Esophagus squamous epithelium (tissue), 5 donors: ENCODE measurements at places on chromosomes 5 and 9.

DNA sequence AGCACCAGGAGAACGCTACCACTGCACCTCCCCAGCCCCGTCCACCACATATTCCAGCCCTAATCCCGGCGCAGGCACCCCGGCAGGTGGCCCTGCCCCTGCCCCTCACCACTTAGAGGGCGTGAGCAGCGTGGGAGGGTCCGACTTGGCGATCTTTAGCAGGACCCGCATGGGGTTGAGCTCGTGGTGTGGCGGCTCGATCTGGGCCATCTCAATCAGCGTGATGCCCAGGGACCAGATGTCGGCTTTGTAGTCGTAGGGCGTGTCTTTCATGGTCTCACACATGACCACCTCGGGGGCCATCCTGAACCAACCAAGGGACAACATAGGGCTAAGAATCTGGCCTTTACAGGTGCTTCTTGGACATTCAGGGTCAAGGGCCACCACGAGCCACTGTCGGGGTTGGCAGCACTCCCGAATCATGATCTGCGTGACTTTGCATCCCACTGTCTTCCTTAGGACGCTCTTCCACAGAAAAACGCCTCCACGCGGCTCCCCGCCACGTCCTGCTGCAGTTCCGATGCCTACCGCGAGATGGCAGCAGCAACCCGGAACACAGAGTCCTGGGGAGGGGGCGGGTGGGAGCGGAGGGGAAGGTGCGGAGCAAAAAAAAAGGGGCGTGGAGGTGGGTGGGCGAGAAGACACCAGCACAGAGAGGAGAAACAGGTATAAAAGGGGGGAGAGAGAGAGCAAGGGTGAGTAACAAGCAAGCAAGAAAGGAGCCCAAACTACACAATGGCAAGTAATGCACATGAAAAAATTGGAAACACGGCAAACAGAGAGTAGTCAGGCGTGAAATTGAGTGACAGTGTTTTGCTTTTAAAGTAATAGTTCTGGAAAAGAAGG is 81.3 kb downstream of the STK10 start:
- no peak for DNase-seq

GRCh38 chr5:82406205-82406773 is 128.1 kb upstream of the RPS23 start:
- no peak for DNase-seq

- DNase-seq: no peak
Measured at GRCh38 chr5:16271851-16272250, 92.3 kb upstream of the MARCHF11 start.

GRCh38 chr9:90698871-90699440 is 56.3 kb upstream of the DIRAS2 start:
- DNase-seq: no peak

DNA sequence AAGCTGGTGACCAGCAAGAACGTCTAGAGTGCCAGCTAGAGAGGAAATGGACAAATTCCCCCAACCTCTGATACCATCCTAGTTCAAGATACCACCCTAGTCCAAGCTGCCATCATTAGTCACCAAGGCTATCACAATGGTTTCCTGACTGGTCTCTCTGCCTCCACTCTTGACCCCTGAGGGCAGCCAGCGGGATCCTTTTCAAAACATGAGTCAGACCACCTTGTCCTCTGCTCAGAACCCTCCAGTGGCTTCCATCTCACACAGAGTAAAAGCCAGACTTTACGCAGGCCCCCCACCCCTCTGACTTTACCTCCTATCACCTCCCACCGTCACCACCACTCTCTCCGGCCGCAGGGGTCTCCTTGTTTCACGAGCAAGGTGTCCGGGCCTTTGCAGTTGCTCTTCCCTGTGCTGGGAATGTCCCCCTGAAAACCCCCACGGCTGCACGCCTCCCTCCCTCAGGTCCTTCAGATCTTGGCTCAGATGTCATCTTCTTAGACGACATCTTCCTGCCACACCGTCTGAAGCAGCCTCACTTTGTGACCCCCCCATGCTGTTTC is 42.2 kb upstream of the FBXW11 start:
- DNase-seq: no peak

- DNase-seq: no peak
Measured at GRCh38 chr5:120582635-120583034, 118.5 kb downstream of the PRR16 start.

DNA sequence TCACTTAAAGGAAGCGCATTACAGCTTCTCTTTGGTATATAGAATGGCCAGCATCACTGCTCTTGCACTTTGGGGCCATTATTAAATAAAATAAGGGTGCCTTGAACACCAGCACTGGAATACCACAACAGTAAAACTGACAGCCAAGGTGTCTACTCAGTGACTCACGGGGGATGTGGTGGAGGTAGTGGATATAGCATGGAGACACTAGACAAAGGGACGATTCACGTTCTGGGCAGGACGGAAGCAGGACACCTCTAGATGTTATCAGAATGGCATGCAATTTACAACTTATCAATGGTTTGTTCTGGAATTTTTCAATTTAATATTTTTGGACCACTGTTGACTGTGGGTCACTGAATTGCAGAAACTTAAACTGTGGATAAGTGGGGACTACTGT is 32.9 kb upstream of the PDE8B start:
- DNase-seq: no peak

GRCh38 chr9:136045595-136046553 is 49.2 kb downstream of the NACC2 start:
- DNase-seq: no peak

GRCh38 chr9:110336363-110336762 is 1.3 kb downstream of the TXNDC8 start:
- DNase-seq: no peak

DNA sequence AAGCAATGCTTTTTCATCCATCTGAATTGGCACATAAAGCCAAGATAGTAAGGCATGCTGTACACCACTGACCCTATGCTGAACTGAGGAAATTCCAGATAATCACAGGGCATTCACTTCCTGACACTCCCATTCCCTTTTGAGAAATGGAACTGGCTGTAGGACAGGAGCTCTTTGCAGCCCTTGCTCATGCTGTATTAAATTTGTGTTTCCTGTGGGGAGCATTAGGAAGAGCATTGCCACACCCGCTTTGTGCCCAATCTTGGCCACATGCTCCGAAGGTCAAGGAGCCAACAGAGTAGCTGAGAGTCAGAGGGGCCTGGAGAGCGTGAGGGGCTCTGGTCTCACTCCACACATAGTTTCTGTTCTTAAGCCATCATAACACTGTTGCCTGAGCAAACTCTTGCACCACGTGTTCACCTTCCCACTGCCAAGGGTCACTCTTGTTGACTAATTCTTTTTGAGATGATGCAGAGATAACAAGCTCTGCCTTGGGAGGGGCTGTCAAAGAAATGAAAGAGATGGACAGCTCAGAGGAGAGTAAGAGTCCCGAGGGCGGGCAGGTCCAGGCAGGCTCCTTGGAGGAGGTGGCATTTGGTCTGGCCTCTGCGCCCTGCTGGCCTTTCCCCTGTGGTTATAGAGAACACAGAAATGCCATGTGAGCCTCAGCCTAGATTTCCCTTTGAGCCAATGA is 31.7 kb upstream of the ARAP3 start:
- DNase-seq: no peak

GRCh38 chr9:99474186-99474585 is 252.1 kb downstream of the SEC61B start:
- no peak for DNase-seq

- no peak for DNase-seq
Measured at GRCh38 chr5:170104299-170104698, 1.4 kb upstream of the FOXI1 start.

DNA sequence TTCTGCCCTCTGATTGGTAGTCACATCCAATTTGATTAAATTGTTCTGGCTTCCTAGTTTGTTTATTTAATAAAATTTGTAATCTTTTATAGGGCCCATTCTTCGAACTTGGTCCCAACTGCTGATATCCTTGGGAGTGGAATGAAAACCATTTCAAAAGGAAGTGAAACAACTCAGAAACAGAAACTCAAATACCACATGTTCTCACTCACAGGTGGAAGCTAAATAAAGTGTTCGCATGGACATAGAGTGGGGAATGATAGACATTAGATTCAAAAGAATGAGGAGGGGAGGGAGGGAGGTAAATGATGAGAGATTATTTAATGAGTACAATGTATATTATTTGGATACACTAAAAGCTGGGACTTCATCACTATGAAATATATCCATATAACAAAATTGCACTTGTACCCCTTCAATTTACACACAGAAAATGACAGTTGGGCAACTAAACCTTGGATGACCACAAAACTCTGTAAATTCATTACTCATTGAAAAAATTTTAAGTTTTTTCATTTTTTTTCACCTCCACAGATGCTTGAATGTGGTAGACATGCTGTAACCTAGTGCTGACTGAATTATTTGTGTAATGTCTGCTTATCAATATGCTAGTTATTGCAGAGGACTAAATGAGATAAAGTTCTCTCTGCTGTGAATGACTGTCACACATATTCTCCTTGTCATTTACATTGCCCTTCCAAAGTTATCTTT is 16.0 kb downstream of the ATP10B start:
- no peak for DNase-seq

GRCh38 chr9:114574438-114574837 is 13.1 kb upstream of the ATP6V1G1 start:
- DNase-seq: no peak

DNA sequence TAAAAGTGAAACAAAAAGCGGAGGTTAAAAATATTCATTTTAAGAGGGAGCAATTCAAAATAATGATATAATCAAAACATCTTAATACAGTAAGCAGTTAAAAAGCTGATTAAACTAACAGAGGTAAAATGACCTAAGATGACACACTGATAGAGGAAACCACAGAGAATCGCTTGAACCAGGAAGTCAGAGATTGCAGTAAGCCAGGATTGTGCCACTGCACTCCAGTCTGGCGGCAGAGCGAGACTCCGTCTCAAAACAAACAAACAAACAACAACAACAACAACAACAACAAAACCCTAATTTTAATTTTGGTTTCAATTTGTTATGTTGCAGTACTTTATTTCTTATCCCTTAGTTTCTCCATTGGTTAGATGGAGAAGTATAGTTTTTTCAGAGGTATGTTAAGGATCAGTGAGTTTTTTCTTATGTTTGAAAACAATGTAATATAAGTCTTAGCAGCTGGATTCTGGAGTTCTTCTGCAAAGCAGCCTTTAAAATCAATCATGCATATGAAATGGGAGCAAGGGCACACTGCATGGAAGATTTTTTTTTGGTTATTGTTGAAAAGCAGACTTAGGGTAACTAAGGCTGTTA is 58.5 kb downstream of the MLANA start:
- no peak for DNase-seq

DNA sequence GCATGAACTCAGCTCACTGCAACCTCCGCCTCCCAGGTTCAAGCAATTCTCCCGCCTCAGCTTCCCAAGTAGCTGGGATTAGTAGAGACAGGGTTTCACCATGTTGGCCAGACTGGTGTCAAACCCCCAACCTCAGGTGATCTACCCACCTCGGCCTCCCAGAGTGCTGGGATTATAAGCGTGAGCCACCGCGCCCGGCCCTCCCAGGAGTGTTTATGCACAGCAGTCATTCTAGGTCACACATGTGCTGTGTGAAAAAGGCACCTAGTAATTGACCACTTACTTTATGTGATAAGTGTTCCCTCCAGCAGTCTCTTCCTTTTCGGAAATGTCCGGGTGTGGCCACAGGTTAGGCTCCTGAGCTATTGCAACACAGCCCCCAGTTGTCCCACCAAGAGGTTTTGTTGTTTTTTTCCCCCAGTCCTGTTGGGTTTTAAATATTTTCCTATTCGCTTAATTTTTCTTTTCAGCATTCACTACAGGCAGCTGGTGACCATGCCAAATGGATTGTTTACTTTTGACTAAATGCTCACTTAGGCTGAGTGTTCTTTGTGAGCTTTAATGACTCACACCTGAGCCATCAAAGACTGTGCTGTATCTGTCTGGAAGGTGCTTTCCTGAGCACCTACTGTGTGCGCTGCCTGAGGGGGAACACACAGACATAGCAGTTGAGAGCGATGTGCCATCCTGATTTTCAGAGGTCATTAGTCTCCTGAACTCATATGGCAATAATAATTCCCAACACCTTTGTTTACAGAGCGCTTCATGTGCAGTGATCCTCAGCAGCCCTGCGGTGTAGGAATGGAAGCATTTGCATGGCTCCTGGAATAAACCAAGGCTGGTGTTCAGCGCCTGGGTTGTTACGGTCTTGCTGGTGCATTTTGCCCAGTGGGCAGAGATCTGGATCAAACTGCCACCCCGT is 94.3 kb downstream of the MVB12B start:
- DNase-seq: no peak

GRCh38 chr5:173496129-173496882 is 120.1 kb downstream of the BOD1 start:
- DNase-seq: no peak

DNA sequence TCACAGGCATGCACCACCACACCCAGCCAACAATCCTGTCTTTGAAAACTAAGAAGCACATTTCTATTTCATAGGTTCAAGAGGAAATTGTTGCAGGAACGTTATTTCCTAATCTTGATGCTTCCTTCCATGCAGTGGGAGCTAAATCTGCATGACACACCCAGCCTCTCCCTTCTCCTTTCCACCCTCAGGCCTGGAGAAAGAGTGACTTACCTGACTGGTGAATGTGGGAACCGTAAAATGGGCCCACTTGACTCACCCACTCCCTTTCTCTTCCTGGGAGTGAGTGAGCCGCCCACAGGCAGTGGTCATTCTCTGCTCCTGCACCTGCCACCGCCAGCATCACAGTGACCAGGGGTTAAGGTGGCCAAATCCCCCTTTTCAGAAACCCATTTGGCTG is 78.2 kb downstream of the C9orf50 start:
- DNase-seq: no peak

DNA sequence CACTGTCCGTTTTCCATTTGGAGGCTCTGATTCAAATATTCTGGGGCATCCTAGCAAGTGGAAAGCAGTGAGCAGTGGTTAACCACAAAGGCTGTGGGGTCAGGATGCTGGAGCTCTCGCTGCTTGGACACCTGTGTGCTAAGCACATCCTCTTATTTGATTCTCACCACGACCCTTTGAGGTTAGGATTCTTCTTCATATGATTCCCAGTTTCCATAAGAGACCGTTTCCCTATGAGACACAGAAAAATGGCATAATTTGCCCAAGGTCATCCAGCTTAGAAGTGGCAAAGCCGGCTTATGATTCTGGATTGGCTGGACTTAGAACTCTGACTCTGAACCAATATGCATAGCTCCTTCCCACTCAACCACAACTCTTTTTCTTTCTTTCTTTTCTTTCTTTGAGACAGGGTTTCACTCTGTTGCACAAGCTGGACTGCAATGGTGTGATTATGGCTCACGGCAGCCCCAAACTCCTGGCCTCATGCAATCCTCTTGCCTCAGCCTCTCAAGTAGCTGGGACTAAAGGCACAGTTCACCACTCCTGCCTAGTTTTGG is 207.7 kb downstream of the TTLL11 start:
- no peak for DNase-seq

DNA sequence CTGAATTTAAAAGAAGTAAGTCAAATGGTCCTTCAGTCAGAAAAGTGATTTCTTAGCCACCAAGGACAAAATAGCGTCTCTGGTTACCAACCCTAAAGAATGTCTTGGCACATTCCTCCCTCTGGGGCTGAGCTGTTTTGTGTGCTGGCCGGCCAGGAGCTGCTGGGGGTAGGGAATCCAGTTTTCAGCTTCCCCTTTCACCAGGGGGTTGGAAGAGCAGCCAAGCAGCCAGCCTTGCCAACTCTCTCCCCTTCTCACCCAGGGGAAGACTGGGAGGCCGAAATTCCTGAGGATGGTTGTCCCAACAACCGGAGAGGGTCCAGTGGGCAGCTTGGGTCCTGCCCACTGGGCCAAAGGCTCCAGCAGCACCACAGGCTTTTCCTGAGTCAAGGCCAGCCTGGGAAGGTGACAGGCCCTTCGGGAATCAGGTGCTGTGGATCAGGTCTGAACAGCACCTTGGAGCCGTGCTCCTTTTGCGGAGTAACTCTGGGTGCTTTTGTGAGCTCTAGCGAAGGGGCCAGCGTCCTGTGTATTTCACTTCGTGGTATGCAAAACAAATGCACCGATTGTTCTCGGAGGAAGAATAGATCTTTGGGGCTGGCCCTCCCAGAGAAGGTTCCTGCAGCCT is 4.2 kb downstream of the WWC1 start:
- no peak for DNase-seq
